ENCODE measurements at places on chromosomes 2 and 18.
A peak's percentile ranks its signal among the peaks of the same experiment; 100 is the strongest.

- no peak for DNase-seq
Observed at GRCh38 chr2:217710211-217710765, 292.5 kb downstream of the TNS1 start.

DNA sequence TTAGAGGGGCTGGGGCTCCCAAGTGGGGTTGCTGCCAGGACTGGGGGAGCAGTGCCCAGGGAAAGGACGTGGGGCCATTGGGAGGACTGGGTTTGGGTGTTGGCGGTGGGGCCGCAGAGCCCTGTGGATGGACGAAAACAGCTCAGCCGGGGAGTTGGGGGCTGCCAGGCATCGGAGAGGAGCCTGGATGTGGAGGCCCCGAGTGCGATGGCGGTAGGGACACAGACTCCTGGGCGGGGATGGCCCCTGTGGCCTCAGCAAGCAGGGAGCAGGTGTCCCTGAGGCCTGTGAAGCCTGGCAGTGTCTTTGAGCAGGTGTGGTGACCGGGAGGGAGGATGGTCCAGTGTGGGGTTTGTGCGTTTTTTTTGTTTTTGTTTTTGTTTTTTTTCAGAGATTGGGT is 13.3 kb downstream of the CTDP1 start:
- no peak for DNase-seq

- DNase-seq, result no peak
Observed at GRCh38 chr2:55103046-55103445, 52.8 kb upstream of the RTN4 start.

DNA sequence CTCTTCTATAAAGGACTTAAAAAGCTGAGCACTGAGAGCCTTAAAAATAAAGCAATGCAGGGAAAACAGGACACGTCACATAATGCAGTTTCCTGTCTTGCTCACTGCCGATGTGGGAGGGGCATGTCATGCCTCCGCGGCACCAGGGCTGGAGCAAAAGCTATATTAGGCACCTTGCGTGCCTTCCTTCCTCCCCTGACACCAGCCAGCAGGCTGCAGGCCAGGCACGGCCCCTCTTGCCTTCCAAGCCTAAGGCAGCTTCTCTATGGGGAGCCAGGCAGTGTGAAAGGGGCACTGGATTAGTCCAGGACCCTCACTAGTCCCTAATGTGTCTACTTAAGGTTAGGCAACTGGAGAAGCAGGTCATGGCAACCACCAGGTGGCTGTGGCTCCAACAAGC is 26.3 kb downstream of the MRPL35 start:
- no peak for DNase-seq

- DNase-seq, result no peak
Observed at GRCh38 chr2:156083763-156084493, 248.6 kb downstream of the NR4A2 start.

GRCh38 chr2:149063177-149063576 is 24.7 kb downstream of the LYPD6B start:
- no peak for DNase-seq

GRCh38 chr2:60424233-60424632 is 129.2 kb downstream of the BCL11A start:
- DNase-seq, result no peak

- no peak for DNase-seq
Observed at GRCh38 chr18:47204908-47205522, 28.9 kb upstream of the IER3IP1 start.

GRCh38 chr2:227324642-227324994 is 433 bp upstream of the MFF start:
- DNase-seq, result no peak

DNA sequence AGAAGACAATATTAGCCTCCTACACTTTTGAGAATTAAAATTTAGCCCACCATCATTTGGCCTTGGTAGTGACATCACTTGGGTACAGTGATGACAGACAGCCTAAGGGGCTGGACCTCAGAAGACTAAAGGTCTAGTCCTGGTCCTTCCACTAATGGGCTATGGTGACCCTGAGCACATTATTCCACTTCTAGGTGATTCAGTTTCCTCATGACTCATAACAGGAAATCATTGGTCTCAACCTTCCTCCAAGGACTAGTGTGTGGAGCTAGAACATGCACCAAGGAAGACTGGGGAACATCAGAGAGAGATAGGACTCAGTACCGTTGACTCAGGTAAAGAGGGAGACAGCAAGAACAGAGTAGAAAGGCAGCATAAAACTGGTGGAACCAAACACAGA is 64.0 kb downstream of the TFCP2L1 start:
- DNase-seq, result no peak

DNA sequence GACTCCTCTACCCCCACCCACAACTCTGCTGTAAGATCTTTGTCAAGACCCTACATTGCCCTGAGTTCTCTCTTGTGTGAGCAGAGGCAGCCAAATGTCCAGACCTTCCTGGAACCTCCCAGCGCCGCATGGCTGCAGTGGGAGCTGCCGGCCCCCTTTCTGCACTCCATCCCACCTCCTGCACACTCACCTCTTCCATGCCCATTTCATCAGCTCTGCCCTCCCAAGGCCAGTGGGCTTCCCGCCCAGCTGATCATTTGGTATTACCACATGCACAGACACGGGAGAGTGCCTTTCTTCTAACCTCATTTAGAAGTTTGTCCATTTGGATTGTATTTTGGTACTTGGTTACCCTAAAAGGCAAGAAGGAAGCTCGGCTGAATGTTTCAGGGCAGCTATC is 2.0 kb downstream of the IL1R2 start:
- no peak for DNase-seq

DNA sequence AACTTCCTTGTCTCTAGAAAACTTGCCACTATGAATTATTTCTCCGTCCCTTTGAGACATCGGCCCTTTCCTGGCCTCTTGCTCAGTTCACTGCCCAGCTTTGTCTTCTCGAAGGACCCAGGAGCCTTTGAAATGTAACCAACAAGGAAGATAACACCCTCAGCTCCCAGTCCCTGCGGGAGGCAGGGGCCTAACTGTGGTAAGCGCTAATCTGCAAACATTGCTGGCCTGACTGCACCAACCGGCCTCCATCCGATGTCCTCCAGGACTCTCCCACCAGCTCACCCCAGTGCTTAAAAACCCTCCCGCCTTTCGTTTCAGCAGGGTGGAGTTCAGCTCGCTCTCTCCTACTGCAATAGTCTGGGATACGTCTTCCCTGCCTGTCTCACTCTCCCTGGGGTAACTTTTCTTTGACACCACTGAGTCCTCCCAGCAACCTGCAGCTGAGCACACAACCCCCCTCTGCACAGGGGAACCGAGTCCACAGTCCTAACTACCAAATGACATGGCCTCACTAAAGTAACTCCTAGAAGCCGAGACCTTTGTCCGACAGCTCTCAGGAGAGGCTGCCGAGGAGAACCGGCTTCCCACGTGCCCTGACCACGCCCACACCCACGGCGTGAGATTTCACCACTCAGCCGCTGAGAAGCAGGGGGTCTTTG is 76.1 kb downstream of the MBP start:
- DNase-seq, result no peak

GRCh38 chr2:44944952-44945612 is 3.6 kb downstream of the SIX3 start:
- no peak for DNase-seq

- no peak for DNase-seq
Observed at GRCh38 chr2:17621781-17622180, 81.3 kb downstream of the VSNL1 start.

GRCh38 chr2:14194233-14194632 is 438.3 kb upstream of the LRATD1 start:
- no peak for DNase-seq

GRCh38 chr18:23237524-23238151 is 102.4 kb downstream of the CABLES1 start:
- DNase-seq, result no peak

DNA sequence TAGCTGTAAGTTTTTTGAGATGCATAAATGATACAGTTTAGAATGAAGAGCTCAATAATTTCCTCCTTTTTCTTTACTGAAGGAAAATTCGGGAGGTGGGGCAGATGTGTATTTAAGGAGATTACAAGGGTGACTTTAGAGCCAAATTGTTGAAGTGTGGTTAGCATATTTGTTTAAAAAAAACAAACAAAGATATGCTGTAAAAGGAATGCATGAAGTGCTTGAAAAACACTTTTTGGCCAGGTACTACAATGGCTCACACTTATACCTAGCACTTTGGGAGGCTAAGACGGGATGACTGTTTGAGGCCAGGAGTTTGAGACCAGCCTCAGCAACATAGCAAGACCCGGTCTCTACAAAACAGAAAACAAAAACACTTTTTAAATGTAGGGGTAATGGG is 38.4 kb downstream of the CD302 start:
- DNase-seq, result no peak

GRCh38 chr18:9803063-9803697 is 82.6 kb upstream of the TXNDC2 start:
- no peak for DNase-seq

GRCh38 chr2:105778080-105778607 is 33.4 kb downstream of the NCK2 start:
- DNase-seq, result no peak

DNA sequence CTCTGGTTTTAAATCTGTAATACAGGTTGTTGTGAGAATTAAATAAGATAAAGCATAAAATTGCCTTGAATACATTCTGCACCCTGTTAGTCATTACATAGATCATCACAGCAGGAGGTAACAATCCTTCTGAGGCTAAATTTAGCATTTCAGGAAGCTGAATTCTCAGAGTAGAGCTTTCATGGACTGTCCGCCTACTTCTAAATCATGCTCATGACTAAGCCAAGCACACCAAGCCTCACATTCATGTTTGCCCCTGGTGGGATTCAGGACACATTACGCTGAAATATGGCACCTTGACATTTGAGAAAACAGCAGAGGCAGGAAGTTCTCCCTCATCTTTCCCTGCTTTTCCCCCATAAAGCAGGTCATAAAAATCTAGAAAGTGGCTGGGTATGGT is 16.6 kb upstream of the PIK3C3 start:
- peak; percentile 87 for DNase-seq

- DNase-seq, result no peak
Observed at GRCh38 chr18:2869207-2869606, 22.4 kb downstream of the EMILIN2 start.

DNA sequence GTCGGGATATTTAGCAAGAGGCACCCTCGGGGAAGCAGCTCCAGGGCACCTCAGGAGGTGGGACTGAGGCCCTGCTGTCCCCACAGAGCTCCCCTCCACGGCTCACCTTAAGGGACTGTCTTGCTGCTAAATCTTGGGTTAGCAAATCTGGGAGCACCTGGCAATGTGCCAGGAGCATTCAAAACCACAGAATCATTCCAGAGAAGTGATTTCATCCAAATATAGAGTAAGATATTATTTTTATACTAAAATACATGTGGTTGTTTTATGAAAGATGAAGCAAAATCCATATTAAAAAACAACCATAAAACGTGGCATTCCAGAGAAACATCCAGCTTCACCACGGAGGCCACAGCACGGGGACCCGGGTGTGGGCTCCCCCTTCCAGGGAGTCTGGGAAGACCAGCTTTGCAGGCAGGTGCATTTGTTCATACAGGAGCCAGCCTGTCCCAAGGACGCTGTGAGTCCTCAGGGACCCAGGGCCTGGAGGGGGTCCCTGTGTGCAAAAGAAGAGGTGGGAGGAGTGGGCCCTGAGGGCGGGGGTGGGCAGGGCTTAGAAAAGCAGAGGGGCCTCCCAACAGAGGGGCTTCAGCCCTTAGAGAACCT is 16.3 kb downstream of the HS1BP3 start:
- DNase-seq, result no peak

DNA sequence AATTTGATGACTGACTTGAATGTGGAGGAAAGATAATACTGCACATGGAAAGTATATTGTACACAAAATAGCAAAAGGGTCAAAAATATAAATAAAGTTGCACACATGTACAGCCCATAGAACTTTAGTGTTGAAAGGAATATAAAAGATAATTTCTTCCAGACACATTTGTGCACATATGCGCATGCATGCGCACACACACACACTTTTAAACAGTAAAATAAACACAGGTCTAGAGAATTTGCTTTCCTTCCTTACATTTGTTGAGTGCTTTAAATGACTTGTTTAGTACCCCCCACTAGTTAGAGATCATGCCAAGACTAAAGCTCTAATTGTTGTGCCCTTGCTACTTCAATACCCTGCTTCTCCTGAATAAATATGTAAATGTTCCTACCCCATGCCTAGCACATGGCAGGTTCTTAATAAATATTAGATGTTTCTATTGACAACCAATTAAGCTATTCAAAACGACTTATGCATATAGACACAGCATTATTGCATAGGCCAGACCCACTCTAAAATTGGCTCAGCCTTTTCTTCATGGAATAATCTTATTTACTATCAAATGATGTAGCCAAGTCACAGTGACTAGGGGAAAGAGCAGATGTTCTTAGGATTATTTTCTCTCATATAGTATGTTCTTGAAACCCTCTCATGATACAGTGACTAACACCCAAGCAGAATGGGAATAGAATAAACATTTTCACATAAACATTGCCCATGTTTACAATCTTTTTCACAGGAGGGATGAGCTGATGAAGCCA is 165.5 kb upstream of the ACVR2A start:
- DNase-seq, result no peak

DNA sequence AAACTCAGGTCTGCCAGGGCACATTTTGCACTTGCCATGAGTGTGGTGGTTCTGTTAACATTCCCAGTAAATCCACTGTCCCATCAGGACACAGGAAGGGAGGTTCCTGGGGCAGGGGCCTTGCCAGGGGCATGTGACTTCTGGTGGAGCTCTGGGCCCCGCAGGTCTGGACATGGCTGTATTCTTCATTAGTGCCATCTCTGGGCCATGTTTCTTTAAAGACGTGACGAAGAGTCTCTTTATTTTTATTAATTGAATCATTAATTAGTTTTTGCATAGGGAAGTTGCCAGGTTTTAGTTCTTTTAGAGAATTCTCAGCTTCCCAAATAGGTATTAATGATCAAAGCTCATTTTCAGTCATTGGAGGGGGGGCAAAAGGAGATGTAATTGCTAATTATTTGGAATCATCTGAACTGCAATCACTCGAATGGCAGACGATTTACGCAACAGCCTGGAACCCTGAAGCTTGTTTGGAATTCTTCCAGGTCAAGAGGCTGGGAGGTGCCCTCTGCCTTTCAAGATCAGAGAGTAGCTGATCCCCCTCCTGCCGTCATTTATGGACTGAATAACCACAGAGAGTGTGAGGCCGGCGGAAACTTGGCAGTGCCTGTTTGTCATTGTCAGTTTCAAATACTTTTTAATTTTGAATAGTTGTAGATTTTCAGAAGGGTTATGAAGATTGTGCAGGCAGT is 106.2 kb downstream of the RTP5 start:
- DNase-seq, result no peak

Measured in GM04503 (cell line).